AG04450 (cell line): ENCODE measurements at places on chromosomes 7 and 10.
A peak's percentile ranks its signal among the peaks of the same experiment; 100 is the strongest.

DNA sequence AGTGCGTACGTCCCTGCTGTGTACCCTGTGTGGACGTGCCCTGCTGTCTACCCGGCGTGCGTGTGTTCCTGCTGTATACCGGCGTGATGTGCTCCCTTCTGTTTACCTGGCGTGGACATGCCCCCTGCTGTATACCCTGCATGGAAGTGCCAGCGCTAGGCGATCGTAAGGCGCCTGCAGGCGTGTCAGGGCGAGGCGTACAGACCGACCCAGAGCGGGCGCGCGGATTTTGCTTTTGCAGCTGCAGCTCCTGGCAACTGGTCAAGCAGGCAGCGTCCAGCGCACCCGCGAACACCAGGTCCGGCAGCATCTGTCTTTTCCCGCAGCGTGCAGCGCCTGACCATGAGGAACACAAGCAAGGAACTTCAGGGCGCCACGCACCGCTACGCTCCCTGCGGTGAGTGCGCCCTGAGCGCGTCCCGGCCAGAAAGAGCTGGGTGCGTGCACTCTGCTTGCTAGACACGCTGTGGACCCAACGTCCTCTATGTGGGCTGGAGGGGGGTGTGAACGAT is 680 bp downstream of the C7orf57 start:
- DNase-seq: no peak

GRCh38 chr10:54914049-54914448 is 113.0 kb upstream of the PCDH15 start:
- DNase-seq: no peak

- no peak for DNase-seq
Observed at GRCh38 chr7:50584793-50585408, 19.7 kb upstream of the DDC start.

- no peak for DNase-seq
Observed at GRCh38 chr7:153934048-153934447, 118.2 kb upstream of the DPP6 start.

DNA sequence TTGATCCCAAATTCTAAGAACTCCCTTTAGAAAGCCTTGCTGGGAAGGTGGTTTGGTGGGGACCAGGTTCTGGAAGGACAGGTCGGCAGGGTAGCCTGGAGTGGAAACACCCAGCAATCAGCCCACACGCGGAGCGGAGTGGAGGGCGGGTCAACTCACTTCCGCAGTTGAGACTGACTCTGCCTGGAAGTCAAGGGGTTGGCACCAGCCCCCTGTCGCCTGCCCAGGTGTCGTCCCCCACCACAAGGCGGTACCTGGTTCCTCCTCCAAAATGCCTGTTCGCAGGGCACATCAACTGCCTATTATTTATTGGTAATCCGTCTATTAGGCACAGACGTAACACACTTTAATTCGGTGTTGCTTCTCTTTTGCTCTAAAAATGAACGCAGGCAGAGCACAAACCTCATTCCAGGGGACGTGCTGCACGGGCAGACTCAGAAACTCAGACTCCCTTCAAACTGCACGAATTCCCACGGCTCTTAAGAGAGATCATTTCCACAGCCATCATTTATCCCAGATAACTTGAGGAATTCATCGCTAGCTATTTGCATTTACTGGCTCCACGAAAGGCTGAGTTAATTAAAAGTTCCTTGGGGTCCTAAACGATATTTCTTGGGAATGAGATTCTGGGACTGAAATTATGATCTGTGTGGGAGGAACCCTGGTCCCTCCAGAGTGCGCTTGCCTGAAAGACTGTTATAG is 248.2 kb upstream of the PPP2R2D start:
- DNase-seq: no peak

GRCh38 chr10:93715345-93715744 is 13.0 kb upstream of the FRA10AC1 start:
- DNase-seq: no peak

- no peak for DNase-seq
Observed at GRCh38 chr7:277228-277627, 12.7 kb upstream of the FOXL3 start.

DNA sequence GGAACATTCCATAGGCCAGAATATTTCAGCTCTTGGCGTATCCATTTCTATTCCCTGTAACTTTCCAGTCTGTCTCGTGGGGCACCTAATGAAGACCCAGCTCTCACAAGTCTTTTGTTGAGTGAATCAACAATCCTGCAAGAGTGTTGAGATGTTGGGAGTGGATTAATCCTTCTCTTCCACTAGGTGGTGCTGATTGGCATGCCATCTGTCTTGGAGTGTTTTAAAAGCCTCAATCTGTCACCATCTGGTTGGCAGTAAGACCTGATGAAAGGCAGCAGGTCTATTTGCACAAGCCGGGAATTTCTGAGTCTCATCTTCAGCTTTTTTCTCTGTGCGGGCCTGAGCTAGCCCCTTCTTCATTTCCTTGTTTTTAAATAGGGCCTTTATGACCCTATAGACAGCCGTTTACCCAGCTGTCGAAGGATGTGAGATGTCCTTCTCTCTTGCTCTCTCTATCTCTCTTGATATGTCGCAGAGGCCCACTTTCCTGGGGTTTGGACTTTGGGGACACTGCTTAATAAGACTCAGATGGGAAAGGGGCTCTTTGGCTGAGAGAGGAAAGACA is 180.5 kb downstream of the ZNF365 start:
- no peak for DNase-seq

- no peak for DNase-seq
Observed at GRCh38 chr10:11057994-11058393, 40.3 kb downstream of the CELF2 start.

- peak; percentile 39 for DNase-seq
Observed at GRCh38 chr10:102342958-102343357, 52.5 kb upstream of the NFKB2 start.

DNA sequence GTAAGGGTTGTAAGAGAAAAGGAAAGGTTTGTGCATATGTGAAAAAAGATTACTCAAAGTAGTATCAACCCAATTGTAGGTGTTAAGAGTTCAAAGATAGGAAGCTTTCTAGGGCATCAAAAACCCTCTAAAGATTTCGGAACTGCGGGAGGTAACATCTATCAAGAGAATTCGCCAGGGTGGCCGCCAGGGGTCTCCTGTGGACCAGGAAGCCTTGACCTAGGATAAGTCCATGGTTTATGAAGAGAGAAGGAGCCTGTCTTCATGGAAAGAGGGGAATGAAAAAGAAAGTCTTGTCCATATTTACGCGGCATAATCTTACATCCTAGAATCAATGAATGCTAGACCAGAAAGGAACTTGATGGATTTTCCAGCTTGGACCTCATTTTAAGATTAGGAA is 140.7 kb upstream of the CALCR start:
- peak; percentile 1 for DNase-seq

GRCh38 chr7:134210976-134211663 is 84.0 kb downstream of the LRGUK start:
- DNase-seq: no peak

DNA sequence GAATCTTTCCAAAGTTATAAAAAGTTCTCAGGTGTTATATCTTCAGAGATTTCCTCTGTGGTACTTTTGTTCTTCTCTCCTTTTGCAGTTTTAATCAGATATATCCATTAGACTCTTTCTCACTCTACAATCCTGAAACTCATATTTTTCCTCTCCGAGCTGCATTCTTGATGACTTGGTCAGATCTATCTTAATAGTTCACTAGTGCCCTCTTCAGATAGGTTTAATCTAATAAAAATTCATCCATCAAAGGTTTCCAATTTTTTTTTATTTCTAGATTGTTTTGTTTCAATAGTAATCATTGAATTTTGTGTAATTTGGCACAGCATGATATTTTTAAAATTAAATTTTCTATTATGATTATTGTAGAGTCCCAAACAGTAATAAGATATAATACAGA is 21.8 kb upstream of the DGKB start:
- no peak for DNase-seq

- DNase-seq: no peak
Observed at GRCh38 chr7:93980744-93981479, 23.2 kb downstream of the BET1 start.

- no peak for DNase-seq
Observed at GRCh38 chr7:157976406-157976805, 611.2 kb downstream of the PTPRN2 start.

- peak; percentile 88 for DNase-seq
Observed at GRCh38 chr7:40986351-40986873, 716.5 kb downstream of the INHBA start.

DNA sequence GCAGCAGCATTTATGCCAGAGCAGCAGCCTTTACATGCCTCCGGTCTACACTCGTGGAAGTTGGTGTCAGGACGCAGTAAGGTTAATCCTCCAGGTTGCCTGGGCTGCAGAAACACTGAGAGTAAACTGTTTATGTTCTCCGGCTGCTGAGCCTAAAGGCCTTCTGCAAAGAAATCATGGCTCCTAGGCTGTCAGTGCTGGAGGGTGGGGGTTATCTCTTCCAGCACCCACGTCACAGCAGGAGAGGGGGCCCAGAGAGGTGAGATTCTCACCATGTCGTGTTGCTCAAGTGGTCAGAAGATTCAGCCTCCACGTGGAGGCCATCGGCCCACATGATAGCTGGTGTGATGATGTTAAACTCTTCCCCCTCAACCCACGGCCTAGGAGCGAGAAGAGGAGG is 41.2 kb downstream of the COL13A1 start:
- no peak for DNase-seq

DNA sequence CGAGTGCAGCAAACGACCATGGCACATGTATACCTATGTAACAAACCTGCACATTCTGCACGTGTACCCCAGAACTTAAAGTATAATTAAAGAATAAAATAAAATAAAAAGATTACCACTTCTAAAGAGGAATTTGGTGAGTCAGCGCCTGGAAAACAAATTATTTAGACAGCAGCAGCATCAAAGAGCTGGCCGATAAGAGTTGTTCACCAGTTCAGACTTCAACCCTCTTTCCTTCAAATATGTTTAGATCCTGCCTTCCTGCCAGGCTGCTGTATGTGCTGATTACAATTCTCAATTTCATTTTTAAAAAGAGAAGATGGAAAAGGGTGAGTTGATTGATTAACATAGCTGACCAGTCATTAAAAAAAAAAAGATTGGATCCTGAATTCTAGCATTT is 672.0 kb upstream of the NRP1 start:
- no peak for DNase-seq

DNA sequence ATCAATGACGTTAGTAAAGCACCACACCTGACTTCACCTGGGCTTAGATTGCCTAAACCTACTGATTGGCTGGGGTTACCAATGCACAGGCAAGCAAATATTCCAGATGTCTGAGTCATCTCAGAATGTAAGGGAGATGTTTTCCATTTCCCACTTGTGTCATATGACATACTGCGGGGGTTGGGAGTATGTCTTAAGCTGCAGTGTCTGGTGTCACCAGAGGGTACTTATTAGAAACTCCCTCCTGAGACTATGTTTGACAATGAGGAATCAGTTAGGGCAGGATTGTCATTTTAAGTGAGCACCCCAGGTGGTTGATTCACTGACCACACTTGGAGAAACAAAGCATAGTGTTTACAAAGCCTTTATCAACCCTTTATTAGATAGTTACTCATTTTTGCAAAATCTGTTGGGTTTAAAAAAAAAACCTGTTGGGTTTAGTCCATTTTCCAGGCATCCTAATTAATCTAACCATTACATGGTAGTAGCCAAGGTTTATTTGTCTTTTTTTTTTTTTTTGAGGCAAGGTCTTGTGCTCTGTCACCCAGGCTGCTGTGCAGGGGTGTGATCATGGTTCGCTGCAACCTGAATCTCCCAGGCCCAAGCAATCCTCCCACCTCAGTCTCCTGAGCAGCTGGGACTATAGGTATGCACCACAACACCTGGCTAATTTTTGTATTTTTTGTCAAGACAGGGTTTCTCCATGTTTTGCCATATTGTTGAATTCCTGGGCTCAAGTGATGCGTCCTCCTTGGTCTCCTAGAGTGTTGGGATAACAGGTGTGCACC is 72.5 kb downstream of the CDK6 start:
- DNase-seq: no peak

DNA sequence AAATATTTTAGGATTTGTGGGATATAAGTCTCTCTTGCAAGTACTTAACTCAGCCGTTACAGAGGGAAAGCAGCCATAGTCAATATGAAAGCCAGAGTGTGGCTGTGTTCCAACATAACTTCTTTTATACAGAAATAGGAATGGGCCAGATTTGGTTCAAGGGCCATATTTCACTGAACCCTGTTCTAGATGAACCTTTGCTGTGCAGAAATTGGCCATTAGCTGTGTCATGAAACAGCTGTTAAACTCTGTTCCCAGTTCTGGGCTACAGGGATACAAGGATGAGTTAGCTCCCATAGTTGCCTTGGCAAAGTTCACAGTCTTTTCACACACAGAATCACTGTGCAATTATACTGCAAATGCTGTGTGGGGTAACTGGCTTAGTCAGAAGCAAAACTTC is 213.9 kb upstream of the LRRN3 start:
- no peak for DNase-seq

DNA sequence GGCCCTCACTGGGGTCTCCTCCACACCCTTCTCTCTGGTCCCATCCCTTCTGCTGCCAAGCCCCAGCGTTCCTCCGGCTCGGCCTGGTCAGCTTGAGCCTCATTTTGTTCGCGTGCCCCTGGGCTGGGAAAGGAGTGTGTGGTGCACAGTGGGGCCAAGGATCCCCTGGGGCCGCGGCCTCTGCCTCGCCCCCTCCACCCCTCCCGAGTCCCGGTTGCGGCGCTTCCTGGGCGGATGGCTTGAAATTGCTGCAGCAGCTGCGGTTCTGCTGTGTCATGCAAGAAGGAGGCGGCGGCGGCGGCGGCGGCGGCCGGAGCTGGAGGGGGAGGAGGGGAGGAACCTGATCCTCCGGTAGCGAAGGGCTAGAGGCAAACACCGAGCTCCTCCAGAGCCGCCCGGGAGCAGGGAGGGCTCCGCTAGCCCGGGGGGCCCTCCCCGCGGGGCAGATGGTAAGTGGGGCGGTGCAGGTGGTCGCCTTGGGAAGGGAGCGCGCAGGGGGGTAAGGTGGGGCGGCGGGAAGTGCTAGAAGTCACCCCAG is 217.8 kb upstream of the MKLN1 start:
- no peak for DNase-seq

DNA sequence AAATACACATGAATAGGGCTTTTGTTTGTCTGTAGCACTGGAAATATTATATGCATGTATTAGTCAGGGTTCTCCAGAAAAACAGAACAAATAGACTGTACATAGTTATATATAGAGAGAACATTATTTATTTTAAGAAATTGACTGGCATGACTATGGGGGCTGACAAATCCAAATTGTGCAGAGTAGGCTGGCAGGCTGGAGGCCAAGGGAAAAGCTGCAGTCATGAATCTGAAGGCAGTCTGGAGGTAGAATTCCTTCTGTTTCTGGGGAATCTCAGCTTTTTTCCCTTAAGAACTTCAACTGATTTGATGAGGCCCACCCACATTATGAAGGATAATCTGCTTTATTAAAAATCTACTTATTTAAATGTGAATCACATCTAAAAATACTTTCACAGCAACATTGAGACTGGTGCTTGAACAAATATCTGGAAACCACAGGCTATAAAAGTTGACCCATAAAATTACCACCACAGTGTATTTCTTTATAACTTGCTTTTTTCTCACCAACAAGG is 344.2 kb upstream of the KIAA1217 start:
- DNase-seq: no peak

DNA sequence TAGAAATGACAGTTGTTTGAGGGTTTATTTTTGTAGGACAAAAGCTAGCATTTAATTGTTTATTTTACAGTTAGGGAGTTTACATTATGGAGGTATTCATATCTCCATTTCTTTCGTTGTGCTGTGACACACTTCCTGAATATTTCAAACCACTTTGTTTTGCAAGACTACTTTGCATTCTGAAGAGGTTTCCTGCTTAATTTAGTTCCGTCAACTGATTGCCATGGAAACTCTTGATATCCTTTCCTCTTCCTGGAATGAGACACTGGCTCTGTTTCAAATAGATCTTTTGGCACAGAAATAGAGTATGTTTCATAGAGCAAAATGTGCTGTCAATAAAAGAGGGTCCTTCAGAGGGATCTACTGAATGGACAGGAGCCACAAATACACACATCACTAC is 159.5 kb upstream of the AGR3 start:
- peak; percentile 65 for DNase-seq
